ENCODE measurements at places on chromosomes 7 and 10.

DNA sequence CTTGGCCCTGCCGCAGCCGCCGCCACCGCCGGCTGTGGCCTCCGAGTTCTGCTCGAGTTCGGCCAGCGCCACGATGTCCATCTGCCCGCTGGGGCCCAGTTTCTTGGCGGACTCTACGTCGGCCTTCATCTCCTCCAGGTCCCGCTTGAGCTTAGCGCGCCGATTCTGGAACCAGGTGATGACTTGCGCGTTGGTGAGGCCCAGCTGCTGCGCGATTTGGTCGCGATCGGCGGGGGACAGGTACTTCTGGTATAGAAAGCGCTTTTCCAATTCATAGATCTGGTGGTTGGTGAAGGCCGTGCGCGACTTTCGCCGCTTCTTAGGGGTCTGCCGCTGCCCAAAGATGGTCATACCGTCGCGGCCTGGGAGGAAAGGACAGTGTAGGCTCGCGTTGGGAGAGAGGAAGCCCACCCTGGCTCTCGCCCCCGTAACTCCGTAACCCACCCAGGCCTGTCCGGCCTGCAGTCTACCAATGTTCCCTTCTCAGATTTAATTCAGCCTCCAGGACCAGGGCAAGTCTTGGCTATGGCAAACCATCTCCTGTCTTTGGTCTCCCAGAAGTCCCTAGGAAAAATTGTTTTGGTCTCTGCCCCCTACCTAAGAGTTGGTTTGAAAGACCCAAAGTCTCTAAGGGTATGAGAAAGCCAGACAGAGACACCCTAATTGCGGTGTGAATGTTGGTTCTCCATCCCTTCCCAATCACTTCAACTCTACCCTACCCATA lies 1.7 kb downstream of the LBX1 start:
- DNase-seq = no peak

GRCh38 chr10:47349941-47350371 lies 1.8 kb downstream of the RBP3 start:
- no peak for DNase-seq

DNA sequence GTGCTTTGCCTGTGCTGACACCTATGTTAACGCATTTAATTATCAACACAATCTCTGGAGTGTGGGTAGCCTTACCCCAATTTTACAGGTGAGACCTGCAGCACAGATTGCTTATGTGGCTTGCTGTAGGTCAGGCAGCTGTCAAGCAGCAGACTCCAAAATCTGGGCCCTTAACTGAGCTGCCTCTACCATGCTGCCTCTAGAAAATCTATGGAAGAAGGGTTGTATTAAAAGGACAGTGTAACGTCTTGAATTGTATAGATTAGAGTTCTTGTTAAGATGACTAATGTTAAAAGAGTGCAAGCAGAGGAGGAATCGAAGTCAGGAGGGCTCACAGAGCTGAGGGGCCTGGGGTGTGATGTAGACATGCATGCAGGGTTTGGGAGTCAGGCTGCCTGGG lies 1.2 kb upstream of the PON3 start:
- no peak for DNase-seq

DNA sequence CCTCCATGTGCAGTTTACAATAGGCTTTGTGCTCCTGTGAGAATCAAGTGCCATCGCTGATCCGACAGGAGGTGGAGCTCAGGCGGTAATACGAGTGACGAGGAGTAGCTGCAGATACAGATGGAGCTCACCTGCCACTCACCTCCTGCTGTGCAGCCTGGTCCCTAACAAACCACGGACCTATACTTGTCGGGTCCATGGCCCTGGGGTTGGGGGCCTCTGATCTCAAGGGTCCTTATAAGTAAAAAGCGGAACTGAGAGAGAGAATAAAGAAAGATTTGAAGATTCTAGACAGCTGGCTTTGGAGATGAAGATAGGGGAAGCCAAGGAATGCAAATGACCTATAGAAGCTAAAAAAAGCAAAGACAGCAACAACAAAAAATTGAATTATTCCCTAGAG lies 130.6 kb downstream of the PLXDC2 start:
- no peak for DNase-seq

DNA sequence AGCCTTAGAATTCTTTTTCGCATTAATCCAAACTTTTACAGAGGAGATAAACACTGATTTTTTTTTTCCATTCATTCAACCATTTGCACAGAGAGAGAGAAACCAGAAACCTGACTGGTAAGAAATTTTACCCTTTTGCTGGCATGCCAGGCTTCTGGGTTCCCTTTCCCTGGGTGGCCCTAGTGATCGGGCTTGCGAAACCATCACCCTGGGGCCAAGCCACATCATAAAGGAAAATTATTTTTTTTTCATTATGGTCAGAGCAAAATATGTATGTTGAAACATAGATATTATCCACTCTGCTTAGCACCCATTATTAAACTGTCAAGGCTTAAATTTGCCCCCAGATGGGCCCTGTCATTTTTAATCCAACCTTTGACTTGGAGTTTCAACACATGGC lies 55.4 kb upstream of the INHBA start:
- DNase-seq = no peak

DNA sequence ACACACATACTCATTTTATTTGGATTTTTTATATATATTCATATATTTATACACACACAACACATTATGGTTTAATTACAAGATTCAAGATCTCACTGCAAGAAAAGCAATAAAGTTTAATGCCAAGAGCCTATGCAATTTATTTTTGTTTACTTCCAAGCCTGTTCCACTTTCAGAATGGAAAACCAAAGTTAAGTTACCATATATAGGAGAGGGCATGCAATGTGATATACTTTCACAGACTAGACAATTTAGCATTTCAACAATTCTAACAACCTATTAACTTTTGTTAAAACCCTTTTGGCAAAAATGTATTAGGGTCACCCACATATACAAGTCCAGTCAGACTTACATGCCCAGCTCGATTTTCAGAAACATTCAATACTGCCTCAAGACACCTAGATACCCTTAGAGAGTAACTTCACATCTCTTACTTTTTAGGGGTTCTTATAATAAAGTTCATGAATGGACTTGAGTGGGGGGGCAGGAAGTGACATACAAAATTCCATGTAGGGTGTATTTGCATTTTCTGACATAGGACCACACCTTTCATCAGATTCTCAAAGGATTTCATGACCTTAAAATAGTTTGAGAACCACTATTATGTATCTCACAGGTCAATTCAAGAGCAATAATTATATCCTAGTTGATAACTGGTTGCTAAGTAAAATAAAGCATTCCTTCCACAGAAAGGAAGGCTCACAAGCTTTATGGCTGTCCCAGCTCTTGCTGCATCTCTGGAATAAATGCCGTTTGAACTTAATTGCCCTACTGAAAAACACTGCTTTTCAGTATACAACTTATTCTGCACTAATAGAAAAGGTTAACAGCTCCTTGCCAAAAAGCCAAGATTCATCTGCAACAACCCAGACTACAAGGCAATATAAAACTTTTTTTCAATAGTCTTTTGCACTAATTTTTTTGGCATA lies 2.5 kb downstream of the P4HA1 start:
- no peak for DNase-seq

GRCh38 chr7:22364900-22365299 lies 7.9 kb upstream of the RAPGEF5 start:
- DNase-seq = no peak

GRCh38 chr7:109986701-109987100 lies 1104.2 kb upstream of the LRRN3 start:
- DNase-seq = no peak

DNA sequence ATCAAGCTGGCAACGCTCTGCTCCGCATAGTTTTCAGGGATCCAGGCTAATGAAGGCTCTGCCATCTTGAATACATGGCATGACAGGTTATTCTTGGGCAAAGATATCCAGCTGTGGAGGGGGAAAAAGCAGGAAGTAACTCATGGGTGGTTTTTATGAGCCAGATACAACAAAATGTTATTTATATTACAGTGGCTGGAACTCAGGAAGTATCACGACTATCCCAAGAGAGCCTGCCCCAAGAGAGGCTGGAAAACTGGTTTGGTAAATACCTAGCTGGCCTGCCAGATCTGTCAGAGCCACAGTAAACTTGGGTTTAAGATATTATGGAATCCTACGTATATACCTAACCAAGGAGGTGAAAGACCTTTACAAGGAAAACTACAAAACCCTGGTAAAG lies 462.8 kb upstream of the ANKRD30A start:
- DNase-seq = no peak

GRCh38 chr10:78898341-78899097 lies 170.2 kb upstream of the ZMIZ1 start:
- no peak for DNase-seq

- DNase-seq = no peak
Measured at GRCh38 chr7:92044148-92044547, 90.1 kb downstream of the CYP51A1 start.

GRCh38 chr10:67629461-67629971 lies 66.5 kb downstream of the CTNNA3 start:
- DNase-seq = no peak

DNA sequence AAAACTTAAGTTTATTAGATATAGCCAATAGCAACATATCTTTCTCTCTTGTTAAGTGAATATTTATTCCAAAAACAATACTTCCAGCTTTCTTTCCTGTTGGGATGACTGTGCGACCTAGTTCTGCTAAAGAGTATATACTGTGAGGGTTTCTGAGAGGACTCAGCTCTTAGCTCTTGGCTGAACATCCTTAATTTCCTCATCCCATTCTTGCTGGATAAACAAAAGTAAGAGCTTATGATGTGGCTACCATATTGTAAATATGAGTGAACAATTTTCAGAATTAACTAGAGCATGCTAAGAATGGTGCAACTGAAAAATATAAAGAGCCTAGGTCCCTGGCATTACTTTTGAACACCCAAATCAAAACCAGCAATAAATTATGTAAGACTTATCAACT lies 279.5 kb upstream of the GNAI1 start:
- DNase-seq = no peak

DNA sequence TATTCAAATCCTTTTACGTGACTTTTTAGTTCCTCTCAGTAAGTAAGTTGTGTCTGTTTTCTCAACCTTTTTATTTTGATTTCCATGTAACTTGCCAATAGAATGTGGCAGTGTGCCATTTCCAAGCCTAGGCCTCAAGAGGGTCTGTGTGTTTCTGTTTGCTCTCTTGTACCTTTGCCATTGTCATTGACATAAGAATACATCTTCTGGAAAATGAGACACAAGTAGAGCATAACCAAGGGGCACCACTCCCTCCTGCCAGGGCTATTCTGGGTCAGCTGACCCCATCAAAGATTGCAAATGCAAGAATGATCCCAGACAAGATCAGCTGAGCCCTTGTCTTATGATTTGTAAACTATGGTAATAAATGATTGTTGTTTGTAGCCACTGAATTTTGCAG lies 524.0 kb downstream of the IPMK start:
- no peak for DNase-seq

DNA sequence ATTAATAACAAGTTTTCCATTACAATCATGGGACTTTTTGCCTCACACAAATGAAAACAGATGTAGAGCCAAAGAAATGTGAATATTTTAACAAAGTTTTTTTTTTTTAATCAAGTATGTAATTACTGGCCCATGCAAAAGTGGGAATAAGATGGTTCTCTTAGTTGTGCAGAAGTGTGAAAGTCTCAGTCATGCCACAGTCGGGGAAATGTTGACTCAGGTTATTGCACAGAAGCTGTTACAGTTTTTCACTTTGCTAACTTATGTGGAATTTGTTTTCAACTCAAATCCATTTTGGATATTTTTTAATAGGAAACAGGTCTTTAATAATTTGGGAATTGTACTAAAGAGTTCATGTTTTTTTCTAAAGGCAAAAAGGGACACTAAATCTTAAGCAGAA lies 44.0 kb upstream of the CAV2 start:
- DNase-seq = no peak

GRCh38 chr10:122657729-122658128 lies 41.9 kb downstream of the C10orf120 start:
- DNase-seq = no peak

Data from SW 1271 (cell line).